ENCODE measurements at places on chromosomes 13 and 19.

DNA sequence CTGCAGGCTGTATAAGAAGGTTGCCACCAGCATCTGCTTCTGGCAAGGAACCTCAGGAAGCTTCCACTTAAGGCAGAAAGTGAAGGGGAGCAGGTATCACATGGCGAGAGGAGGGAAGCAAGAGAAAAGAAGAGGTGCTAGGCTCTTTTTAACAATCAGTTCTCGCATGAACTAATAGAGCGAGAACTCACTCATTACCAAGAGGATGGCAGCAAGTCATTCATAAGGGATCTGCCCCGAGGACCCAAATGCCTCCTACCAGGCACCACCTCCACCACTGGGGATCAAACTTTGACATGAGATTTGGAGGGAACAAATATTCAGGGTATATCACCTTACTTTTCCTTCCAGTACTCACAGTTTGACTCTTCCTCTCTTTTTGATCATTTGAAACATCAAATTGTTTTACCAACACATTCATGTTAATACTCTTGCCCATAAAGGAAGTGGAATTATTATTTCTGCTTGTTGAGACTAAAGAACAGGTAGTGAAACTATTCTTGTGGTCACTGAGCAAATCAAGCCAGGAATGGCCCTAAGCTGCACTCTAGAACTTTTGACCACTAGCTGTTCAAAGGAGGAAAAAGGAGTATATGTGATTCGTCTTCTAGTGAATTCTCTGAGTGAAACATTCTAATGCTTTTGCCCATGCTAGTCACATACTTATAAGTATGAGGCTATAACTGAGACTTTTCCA lies 45.0 kb downstream of the LACC1 start:
- no peak for DNase-seq

- DNase-seq, result no peak
Observed at GRCh38 chr13:36883824-36884223, 36.2 kb downstream of the SMAD9 start.

DNA sequence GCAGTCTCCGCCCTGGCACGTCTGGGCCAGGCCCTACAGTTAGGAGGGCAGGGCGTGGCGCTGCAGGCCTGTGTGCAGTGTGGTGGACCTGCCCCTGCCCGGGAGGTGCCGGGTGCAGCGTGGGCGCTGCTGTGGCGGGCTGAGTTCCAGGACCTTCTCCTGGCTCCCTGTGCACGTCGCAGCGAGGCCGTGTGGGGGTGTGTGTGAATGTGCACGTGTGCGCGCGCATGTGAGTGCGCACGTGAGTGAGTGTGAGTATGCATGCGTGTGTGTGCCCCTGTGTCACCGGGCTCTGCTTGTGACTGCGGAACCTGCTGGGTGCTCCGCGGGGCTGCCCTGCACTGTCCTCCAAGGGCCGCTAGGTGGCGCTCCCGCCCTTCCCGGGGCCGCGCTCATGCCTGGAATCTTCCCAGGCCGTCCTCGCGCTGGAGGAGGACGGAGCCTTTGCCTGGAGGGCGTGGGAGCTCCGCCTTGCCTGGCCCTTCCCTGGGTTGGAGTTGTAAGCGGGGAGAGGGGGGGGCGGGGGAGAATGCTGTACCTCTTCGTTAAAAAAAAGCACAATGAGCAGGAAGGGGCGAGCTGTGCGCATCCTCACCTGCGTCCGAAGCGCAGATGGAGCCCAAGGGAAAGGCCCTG lies 79.3 kb downstream of the KDM4B start:
- peak; percentile 52 for DNase-seq

- no peak for DNase-seq
Observed at GRCh38 chr13:104949840-104950740, 1585.4 kb downstream of the EFNB2 start.

- no peak for DNase-seq
Observed at GRCh38 chr13:107450431-107450830, 764.9 kb downstream of the LIG4 start.

GRCh38 chr13:75480671-75481175 lies 1.2 kb downstream of the TBC1D4 start:
- peak; percentile 88 for DNase-seq

- DNase-seq, result no peak
Observed at GRCh38 chr19:47518139-47518538, 3.3 kb upstream of the NAPA start.

DNA sequence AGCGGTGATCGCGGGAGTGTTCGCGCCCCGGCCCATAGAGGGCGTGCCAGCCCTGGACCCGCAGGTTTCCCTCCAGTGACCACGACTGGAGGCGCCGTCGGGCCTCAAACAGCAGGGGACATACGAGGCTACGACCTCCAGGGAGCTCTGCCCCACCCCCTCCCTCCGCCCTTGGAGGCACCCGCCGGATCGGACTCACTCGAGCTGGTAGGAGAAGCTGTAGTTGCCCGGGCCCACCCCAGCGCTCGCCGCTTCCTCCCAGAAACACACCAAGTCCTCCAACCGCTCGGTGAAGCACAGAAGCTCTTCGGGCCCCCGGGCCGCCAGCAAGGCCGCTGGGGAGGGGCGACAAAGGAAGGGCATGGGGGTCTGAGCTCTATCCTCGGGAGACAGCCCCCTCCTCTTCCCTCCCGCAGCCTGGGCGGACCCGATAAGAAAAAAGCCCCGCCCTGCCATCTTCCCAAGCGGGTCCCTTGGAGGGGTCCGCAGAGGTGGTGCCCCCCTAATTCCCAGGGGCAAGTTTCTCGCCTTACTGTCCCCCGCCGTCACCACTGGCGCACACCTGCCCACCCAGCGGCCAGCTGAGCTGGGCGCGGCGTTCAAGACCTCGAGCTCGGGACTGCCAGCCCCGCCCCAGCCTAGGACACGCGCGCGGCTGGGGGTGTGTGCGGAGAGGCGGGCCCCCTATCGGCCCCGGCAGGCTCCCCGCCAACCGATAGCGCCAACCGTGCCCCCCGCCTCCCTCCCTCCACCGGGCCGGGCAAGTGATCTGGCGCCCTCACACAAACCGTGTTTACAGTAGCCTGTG lies 1.0 kb downstream of the EPOR start:
- no peak for DNase-seq

- no peak for DNase-seq
Observed at GRCh38 chr13:21925720-21926119, 254.8 kb downstream of the FGF9 start.

DNA sequence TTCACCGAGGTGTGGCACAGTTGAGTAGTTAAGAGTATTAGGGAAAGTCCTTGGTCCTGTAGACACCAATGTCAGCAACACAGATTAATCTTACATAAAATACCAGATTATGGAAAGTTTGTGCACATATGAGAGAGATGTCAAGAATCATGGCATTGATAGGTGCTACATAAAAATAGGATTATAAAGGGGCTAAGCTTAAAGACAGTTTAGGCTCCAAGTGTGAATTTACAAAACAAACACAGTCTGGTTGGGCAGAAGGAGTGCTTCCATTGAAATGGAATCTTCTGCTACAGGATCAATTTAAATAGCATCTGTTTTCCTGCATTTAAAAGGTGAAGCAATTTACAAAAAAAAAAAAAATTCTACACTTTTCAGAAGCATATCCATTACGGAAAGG lies 292.9 kb downstream of the DNAJC15 start:
- DNase-seq, result no peak

DNA sequence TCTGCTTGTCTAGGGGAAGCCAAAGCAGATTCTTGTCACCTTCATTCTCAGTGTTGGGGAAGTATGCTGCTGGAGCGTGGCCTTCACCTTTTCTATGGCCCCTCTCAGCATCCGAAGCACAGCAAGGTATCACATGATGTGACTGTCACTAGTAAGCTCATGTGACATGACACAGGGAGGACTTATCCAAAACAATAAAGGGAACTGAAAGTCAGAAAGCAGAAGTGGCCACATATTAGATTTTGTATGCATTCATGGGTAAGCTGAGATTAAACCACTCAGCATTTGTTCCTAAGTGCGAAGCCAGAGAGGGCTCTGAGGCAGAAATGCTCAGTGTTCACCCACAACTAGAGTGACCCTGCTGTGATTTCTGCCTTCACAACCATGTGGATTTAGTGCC lies 72.8 kb upstream of the PCDH8 start:
- DNase-seq, result no peak

DNA sequence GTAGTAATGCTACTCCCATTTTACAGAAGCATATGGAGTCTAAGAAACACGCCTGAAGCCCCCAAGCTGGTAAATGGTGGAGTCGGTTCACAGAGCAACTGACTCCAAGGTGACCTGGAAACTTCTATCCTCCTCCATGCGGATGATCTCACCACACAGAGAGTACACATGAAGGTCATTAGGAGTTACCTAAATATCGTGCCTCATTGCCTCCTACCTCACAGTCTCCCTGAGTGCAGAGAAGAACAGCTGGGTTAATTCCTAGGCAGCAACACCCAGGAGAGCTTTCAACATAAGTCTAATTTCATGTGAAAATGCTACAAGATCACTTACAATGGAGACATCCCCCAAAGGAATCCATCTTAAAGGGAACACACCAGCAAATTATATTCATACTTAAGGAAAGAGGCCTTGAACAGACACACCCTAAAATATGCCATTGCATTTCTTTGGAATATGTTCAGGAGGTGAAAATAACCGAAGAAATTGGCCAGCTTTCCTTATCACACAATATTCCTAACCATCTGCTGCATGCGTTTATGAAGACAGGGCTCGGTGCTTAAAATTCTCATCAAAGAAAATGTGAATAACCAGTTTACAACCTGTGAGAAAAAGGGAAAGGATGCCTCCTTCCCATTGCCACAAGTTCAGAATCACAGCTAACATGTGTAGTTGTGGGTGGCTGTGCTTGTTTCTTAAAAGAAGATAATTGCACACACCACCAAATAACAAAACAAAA lies 203.6 kb upstream of the NBEA start:
- DNase-seq, result no peak

DNA sequence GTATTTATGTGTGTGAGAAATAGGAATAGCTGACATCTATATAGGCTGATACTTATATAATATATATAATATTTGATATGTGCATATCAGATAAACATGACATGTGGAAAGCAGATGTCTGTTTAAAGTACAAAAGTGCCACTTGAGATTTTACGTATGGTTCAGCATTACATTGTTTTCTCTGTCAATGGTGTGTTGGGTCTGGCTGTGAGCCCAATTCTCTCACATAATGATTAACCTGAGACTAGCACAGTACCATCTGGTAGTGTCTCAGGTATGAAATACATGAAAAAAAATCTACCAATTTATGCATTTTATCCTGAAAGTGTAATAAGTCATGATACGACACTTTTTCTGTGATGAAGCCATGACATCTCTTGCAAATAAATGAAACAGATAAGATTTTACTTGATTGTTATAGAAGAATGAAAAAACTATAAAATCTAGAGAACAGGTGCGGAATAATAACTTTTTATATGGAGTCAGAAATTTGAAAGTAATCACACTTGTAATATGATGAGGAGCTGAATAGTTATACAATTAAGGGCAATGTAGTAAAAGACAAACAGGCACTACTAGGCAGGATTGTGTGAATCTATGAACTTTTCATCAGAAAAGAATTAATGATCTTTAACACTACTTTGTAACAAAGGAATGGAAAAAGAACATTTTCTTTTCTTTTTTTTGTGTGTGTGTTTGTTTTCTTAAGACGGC lies 1405.0 kb downstream of the OLFM4 start:
- DNase-seq, result peak; percentile 4

GRCh38 chr19:50358483-50359327 lies 6.7 kb downstream of the NAPSA start:
- DNase-seq, result no peak

GRCh38 chr13:65926750-65927171 lies 1303.4 kb downstream of the PCDH9 start:
- no peak for DNase-seq

DNA sequence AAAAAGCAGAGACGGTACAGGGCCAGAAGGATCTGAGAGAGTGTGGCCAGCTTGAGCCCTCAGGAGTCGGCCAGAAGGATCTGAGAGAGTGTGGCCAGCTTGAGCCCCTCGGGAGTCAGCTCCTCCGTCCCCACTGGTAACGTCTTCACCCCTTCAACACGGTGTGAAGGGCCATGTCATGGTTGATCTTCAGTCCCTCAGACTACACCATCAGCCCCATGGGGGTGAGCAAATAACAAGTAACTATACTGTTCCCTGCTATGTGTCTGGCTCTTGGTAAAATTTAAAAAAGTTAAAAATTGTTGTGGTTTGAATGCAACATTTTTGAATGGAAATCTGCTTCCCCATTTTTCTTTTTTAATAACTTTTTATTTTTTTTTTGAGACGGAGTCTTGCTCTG lies 1.6 kb upstream of the ZNF8 start:
- no peak for DNase-seq

DNA sequence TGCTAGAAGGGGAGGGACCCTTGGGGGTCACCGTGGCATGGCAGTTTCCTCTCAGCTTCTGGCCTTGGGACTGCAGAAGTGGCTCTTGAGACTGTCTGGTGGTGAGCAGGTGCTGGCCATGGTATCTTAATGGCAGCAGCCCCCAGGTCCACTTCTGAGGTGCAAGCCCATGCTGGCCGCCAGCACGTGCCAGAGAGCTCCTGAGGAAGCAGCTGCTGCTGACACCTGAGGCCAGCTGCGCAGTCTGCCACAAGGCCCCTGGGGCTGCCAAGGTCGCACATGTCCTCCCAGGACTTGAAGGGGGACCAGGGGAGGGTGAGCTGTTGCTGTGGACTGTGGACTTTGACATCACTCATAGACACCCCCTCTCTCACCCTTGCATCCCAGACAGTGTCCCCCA lies 48.0 kb downstream of the NFIX start:
- no peak for DNase-seq

- DNase-seq, result no peak
Observed at GRCh38 chr13:111908361-111908760, 158.6 kb upstream of the SOX1 start.

All from LNCaP clone FGC (cell line).